ENCODE measurements at places on chromosomes 6 and 20.

GRCh38 chr20:48722737-48723191 lies 105.0 kb downstream of the PREX1 start:
- DNase-seq: no peak

DNA sequence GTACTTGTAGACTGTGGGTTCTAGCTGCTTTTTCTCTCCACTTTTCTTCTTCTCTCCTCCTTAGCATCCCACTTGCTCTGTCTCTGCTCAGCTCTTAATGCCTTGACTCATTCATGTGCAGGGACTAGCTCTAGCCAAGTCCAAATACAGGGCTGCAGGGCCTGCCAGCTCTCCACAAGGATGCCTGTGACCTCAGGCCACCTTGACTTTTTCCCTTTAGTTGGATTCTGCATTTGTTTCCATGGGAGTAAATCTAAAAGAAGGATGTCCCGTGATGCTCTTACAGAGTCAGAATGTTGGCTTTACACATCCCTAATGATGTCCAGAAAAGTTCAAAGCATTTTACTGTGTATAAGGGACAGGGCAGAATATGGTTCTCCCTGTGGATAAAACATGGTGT lies 101.8 kb upstream of the PREP start:
- no peak for DNase-seq

GRCh38 chr6:24721461-24722215 lies 2.7 kb upstream of the C6orf62 start:
- no peak for DNase-seq

- no peak for DNase-seq
Measured at GRCh38 chr6:167094820-167095637, 27.9 kb upstream of the CCR6 start.

DNA sequence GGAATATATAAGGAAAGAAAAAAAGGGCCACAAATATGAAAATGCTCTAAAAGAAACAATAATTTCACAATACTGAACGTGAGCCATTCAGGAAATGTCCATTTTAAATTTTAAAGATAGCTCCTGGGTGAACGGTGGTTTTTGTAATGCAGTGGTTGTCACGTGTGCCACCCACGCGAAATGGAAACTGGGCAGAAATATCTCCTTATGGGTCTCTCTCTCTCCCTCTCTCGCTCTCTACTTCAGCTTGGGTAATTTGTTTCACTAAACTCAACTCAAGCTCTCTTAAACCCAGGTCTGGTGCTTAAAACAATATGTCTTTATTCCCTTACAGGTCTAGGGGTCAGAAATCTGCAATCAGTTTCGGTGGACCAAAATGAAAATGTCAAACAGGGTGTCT lies 150.8 kb downstream of the OR2B2 start:
- DNase-seq: no peak

- DNase-seq: no peak
Measured at GRCh38 chr6:80439721-80440470, 333.4 kb downstream of the BCKDHB start.

DNA sequence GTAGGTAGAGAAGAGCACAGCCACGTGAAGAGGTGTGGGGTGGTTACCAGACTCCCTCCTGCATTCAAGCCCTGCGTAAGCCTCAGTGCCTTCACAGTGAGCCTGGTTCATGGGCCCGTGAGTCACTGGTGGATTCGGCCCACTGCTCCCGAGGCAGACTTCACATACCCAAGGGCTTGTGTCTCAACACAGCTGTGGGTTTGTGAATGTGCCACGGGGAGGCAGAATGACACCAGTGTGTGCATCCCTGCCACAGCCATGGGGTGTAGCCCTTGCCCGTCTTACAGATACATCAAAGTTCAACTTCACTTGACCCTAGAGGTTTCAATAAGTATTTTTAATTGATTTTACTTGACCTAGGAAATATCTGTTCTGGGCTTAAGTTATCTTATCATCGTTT lies 108.5 kb downstream of the MAP3K4 start:
- no peak for DNase-seq

DNA sequence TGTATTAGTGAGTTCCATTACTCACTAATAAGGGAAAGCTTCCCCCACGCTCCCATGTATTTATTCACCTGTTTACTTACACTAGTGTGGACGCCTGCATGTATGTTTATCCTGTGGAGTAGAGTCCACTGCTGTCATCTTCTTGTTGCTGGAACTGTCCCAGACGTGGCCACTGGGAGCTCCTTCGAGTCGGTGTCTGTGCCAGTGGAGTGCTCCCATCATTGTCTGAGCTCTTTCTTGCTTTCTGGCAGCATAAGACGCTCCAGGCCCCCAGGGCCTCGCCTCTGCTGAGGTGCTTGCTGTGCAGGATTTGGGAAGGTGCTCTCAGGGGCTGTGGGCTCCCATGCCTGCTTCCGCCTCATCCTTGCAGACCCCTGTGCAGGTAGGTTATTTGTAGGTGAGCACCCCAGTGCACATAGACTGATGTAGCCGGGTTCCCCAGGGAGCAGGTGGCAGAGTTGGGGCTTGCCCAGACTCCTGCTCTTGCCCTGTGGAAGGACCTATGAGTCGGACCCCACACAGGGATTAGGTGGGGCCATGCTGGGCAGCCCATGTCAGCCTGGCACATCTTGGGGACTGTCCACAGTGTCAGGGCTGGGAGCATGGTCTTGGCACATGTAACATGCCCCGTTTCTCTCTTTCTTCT lies 16.6 kb downstream of the PHACTR3 start:
- DNase-seq: no peak

DNA sequence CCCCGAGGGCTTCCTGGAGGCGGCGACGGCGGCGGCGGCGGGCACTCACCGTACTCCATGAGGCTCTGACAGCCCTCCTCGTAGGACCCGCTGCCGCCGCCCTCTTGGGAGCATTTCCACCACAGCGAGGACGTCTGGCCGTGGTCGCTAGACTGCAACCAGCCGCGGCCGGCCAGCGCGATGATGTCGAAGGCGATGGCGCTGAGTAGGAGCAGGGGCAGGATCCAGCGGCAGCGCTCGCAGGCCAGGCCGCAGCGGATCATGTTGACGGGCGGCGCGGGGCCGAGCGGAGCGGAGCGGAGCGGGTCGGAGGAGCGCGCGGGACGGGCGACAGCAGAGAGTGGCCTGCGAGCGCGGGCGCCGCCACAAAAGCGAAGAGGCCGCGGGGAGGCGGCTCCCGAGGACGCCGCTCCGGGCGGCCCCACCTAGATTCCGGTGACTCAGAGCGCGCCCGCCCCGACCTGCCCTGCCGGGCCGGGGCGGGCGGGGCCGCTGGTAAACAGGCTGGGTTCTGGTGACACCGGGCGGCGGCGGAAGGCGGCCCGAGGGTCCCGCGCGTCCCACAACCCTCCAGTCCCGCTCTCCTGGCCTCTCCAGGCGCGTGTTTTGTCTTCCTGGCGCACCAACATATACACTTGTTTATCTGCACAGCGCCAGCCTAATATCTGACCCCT lies at the start of gene PERP:
PERP (minus strand) TSS at position 342 of the 674 bp plus-strand sequence; CDS start at position 263, 79 bp downstream.
- peak; percentile 76 for DNase-seq

- no peak for DNase-seq
Measured at GRCh38 chr20:51570739-51571459, 28.4 kb upstream of the NFATC2 start.

- no peak for DNase-seq
Measured at GRCh38 chr6:317448-318144, 25.3 kb downstream of the DUSP22 start.

DNA sequence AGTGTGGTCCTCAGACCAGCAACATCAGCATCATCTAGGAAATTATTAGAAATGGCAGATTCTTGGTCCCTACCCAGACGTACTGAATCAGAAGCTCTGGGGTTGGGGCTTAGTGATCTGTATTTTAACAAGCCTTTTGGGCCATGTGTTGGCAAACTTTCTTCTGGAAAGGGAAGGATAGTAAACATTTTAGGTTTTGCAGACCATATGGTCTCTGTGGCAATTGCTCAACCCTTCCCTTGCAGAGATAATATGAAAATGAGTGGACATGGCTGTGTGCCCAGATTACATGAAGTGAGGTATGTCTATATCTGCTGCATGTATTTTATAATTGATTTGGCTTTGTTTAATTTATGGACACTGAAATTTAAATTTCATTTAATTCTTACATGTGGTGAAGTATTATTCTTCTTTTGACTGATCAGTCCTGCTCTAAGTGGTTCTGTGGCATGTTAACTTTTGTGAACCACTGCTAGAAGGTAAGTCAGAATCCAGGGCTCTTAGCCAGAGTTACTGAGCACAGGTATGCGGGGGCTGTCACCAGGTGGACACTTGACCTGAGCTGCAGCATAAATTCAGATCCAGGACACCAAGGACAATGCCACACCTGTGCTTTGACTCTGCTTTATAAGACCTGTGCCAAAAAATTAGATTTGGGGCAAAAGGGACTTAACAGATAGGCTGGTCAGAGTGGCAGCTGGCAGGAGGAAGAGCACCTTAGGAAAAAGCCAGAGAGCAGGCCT lies 43.2 kb downstream of the LY86 start:
- no peak for DNase-seq

GRCh38 chr6:149015535-149016525 lies 269.0 kb downstream of the UST start:
- no peak for DNase-seq

DNA sequence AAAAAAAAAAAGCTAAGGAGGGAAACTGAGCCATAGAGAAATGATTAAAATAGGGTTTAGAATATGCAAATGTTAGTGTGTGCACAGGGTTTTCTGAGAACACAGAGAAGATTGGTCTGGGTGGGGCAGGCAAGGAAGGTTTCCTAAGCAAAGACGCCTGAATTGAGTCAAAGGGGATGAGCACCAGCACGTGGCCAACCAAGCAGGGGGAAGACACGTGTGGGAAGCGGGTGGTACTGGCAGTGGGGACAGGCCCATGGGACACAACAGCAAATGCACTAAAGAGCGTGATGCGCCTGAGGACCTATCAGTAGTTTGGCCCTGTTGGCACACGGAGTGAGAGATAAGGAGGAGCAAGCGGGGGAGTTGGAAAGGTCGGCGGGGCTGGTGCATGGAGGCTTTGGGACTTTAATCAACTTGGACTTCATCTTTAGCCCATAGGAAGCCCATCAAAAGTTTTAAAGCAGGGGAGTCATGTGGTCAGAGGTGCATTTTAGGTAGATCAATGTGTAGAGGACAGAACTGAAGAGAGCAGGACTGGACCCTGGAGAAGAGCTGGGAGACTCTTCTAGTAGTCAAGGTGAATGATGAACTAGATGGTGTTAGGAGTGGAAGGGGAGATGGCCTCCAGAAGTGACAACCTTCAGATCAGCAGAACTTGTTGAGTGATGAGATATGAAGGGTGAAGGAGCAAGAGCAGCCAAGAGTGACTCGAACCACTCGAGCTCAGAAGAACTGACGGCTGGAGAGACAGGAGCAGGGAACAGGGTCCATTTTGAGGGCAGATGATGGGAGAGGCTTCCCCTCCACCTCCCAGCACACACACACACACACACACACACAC lies 40.2 kb upstream of the MAP3K4 start:
- DNase-seq: no peak

DNA sequence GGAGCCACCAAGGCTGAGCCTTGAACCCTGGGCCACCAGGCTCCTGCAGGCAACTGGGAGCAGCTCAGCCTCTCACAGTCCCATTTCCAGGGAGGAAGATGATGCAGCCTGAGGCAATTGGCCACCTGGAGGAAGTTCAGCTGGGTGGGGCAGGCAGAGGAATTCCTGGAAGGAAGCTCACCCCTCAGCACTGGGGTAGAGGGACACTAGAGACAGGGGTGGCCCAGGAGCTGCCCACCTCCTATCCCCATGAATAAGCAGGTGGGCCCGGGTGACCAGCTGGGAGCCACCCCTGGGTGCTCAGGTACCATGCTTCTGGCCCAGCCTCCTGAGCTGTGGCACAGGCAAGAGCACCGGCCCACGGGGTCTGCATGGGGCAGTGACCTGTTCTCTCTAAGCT lies 3.6 kb upstream of the HSPA12B start:
- no peak for DNase-seq

- no peak for DNase-seq
Measured at GRCh38 chr6:4819706-4820283, 43.6 kb downstream of the CDYL start.

- DNase-seq: no peak
Measured at GRCh38 chr6:160122744-160123143, 1.1 kb downstream of the SLC22A1 start.
